ENCODE measurements at places on chromosomes 13 and 19.

- no peak for DNase-seq
Observed at GRCh38 chr13:54356849-54357248, 1328.2 kb downstream of the OLFM4 start.

- DNase-seq: no peak
Observed at GRCh38 chr13:45341799-45342500, 967 bp upstream of the TPT1 start.

GRCh38 chr13:25684491-25684890 is 312.7 kb downstream of the ATP8A2 start:
- DNase-seq: no peak

DNA sequence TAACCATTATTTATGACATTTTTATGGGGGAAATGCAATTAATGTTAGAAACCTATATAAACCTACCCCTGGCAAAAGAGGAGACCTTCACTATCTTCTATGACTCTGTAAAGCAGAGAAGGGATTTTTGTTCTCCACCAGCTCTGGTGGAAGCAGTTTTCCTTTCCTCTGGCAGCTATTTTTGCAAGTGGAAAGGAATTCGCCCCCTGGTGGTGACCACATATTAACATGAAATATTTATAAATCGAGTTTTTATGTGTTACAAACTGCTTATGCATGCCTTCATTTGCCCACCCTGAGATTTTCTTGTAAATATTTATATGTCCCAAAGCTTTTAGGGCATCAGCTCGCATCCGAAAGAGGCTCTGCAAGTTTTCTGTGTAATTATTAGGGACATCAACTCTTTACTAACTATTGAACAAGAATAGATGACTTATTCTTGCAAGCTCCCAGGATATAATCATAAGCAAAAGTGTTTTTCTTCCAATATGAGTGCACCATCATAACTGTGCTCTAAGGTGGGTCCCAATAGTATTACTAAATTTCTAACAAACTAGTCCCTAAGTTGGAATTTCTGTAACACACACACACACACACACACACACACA is 62.4 kb downstream of the SERTM1 start:
- DNase-seq: no peak

GRCh38 chr19:35868172-35868822 is at the start of gene APLP1:
APLP1 (plus strand) TSS chr19:35868574; CDS start chr19:35868637, 63 bp downstream.
- no peak for DNase-seq

Measured in kidney epithelial cell (primary cell).